ENCODE measurements at places on chromosomes 6 and 20. TPM values are rescaled to one million over a fixed set of nuclear protein-coding genes. Genes with fewer than 3 reads are reported as not detected.

The TBX18 gene
- 6.4 TPM for total RNA-seq

DNA sequence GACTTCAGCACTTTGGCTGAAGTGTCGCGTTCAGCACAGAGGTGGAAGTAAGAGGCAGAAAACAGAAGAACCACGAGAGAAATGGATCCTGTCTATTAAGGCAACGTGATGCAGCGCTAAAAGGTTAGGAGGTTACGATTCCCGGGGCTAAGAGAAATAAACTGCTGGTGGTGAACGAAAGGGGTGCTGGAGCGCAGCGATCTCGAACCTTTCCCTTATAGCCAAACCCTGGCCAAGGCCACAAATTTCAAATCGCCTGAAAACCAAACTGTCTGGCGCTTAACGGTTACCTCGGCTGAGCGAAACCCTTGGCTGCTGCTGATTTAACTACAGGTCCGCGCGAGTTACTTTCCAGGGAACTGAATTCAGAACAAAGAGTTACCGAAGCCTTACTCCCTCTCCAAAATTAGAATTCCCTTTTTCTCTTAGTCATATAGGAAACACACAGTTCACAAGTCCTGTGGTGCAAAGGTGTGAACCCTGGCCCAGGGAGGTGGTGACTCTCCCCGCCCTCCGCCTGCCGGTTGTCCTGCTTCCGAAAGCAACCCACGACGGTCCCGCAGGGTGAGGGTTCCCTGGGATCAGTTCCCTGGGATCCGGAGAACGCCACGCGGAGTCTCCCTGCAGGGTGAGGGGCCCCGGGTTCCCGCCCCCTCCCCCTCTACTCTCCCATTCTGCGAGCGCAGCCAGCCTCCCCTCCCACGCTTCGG is 1.3 kb upstream of the SLC35D3 start:
- no peak for DNase-seq

DNA sequence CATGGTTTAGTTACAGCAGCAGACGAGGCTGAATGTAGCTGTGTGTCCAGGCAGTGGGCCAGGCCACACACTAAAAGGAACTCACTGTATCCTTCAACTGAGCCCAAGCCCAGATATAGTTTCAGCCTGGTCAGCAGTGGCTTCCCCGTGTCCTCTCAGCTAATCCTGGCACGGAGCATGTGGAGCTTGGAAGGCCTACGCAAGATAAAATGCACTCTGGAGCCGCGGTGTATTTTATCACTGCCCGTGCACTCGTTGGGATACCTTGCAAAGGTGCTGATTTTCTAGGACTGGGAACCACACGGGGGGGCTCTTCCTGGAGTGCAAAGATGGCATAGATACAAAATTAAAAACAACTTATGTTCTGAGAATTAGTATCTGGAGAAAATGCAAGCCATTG is 48.4 kb upstream of the IYD start:
- no peak for DNase-seq

The ATAT1 gene
- 4.8 TPM for total RNA-seq

- no peak for DNase-seq
Observed at GRCh38 chr6:162032620-162033019, 694.9 kb downstream of the PRKN start.

DNA sequence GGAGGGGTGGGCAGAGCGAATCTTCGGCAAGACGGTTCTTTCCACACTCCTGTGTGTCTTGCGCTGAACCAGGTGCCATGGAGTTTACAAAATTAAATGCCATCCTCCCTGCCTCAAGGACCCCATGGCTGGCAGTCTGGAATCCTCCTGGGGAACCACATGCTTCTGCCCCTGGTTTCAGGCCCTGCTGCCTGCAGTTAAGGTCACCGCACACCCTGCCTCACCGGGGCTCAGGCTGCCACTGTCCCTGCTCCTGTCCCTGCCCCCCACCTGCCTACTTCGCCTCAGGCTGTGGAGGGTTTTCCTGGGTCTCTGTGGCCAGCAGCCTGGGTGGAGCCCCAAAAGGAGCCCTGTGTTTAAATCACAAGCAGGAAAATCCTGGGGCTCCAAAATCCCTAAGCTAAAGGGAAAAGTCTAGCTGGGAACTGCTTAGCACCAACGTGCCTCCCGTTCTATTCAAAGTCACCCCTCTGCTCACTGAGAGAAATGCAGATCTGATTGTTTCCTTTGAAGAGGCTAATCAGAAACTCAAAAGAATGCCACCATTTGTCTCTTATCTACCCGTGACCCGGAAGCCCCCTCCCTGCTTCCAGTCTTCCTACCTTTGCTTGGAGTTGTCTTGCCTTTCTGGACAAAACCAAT is 10.6 kb upstream of the TTLL2 start:
- DNase-seq, result no peak

- DNase-seq, result no peak
Observed at GRCh38 chr6:80550748-80551147, 444.3 kb downstream of the BCKDHB start.

The BTNL2 gene
- total RNA-seq, result not detected

GRCh38 chr20:24862606-24863005 is 86.5 kb upstream of the CST7 start:
- DNase-seq, result no peak

- DNase-seq, result no peak
Observed at GRCh38 chr20:61042506-61043385, 209.3 kb upstream of the CDH4 start.

- DNase-seq, result no peak
Observed at GRCh38 chr20:47335251-47336128, 21.0 kb downstream of the ZMYND8 start.

GRCh38 chr20:34088305-34089174 is 23.5 kb downstream of the EIF2S2 start:
- no peak for DNase-seq

GRCh38 chr20:51955756-51956155 is 153.4 kb upstream of the SALL4 start:
- DNase-seq, result no peak

GRCh38 chr20:35888657-35889056 is 65.6 kb downstream of the SCAND1 start:
- DNase-seq, result no peak

GRCh38 chr6:6851059-6851948 is 256.5 kb upstream of the RREB1 start:
- DNase-seq, result no peak

- no peak for DNase-seq
Observed at GRCh38 chr6:56448046-56448445, 194.6 kb downstream of the DST start.

DNA sequence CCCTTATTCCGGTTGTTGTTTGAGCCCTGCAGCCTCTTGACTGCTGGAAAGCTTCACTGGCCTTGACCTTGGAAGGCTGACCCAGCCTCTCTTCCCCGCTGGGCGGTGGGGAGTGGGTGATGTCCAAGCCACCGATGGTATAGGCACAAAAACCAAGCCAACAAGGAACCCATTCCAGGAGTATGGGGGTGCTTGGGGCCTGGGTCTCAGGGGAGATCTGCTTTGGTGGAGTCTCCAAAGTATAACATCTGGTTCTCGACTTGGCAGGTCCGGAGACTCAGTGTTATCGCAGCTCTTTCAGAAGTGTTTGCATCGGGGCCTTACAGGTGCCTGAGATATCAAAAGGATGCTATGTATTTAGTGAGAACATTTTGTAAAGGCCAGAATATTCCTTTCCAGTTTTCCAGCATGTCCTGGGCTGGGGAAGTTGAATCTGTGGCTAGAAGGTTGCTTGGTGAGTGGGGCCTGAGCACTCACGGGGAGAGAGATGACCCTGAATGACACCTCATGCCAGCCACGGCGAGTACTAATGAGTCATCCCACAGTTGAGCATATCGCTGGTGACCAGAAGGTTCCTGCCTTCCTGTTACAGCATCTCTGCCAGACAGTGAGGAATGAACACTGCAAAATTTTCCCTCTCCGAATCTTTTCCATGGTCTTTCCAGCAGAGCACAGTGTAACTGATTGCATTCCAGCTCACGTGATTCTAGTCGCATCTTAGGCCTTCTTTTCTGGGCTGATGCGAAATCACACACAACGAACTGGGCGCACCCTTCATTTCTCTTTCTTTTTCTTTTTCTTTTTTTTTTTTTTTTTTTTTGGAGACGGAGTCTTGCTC is 133.9 kb downstream of the ZDHHC14 start:
- no peak for DNase-seq

DNA sequence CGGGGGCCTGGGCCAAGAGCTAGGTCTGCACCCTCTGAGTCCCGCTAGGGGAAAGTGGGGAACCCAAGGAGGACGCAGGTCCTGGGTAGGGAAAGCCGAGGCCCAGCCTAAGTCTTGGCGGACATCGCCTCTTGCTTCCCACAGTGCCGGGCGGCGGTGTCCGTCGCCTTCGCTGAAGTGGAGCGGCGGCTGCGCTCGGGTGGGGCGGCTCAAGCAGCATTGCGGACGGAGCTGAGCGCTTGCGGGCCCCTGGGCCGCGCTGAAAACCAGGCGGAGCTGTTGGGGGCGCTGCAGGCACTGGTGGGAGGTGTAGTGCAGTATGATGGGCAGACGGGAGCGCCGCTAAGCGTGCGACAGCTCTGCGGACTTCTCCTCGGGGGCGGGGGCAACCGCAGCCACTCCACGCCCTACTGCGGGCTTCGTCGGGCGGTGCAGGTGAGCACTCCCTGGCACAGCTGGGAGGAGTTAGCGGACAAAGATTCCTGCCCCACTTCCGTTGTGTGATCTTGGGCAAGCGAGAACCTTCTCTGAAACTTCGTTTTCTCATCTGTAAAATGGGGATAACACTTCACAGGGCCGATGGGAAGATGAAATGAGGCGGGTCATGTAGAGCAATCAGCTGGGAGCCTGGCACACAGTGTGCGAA is 4.2 kb downstream of the PRSS16 start:
- no peak for DNase-seq

- DNase-seq, result no peak
Observed at GRCh38 chr20:58577139-58577806, 62.1 kb upstream of the APCDD1L start.

DNA sequence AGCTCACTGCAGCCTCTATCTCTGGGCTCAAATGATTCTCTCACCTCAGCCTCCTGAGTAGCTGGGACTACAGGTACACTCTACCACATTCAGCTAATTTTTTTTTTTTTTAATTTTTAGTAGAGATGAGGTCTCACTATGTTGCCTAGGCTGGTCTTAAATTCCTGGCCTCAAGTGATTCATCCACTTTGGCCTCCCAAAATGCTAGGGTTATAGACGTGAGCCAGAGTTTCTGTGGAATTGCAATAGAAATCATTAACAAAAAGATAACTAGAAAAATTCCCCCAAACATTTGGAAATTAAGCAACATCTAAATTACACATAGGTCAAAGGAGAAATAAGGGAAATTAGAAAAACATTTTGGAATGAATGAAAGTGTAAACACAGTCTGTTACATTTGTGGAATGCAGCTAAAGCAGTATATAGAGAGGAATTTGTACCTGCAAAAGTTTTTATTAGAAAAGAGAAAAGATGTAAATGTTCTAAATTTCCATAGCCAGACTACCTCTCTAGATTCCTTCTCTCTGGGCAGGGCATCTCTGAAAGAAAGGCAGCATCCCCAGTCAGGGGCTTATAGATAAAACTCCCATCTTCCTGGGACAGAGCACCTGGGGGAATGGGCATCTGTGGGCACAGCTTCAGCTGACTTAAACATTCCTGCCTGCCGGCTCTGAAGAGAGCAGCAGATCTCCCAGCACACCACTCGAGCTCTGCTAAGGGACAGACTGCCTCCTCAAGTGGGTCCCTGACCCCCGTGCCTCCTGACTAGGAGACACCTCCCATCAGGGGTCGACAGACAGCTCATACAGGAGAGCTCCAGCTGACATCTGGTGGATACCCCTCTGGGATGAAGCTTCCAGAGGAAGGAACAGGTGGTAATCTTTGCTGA is 51.3 kb downstream of the ATRN start:
- no peak for DNase-seq

GRCh38 chr6:128964771-128965170 is 81.8 kb downstream of the LAMA2 start:
- no peak for DNase-seq

DNA sequence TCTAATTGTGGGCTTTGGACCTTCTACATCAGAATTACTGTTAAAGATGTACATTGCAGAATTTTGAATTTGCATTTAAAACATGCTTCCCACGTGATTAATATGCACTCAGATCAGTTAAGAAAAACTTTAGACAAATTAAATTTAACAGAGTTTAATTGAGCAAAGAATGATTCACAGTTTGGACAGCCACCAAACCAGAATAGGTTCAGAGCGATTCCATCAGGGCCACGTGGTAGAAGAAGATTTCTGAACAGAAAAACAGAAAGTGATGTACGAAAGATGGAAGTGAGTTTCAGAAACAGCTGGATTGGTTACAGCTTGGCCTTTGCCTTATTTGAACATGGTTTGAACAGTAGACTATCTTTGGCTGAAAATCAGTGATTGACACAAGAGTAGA is 704.2 kb upstream of the MAP3K7 start:
- no peak for DNase-seq

The SLC35F1 gene
- 0.74 TPM for total RNA-seq

- DNase-seq, result no peak
Observed at GRCh38 chr6:17621003-17621402, 20.9 kb downstream of the FAM8A1 start.

The GRM1 gene
- 0.16 TPM for total RNA-seq

DNA sequence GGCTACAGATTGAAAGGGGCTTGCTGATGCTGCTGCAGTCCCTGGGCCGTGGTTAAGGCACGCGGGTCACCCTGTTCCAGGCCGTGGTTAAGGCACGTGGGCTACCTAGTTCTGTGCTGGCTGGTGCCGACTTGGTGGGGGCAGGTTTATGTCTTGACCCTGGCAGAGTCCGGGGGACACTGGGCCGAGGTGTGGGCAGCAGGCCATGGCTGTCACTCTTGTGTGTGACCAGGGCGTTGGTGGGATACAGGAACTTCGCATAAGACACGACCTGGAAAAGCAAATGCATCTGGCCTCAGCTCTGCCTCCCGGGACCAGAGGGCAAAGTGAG is 6.4 kb downstream of the RPS21 start:
- no peak for DNase-seq

- no peak for DNase-seq
Observed at GRCh38 chr6:18186033-18186432, 30.8 kb downstream of the KDM1B start.

The PHF20 gene
- 71.7 TPM for total RNA-seq

The RSPO3 gene
- total RNA-seq, result 38.1 TPM

GRCh38 chr20:13139459-13140150 is 81.5 kb upstream of the ISM1 start:
- DNase-seq, result no peak
